Cerebellum (tissue), 4 donors: ENCODE measurements at places on chromosomes 7 and 10. TPM values are rescaled to one million over a fixed set of nuclear protein-coding genes. Genes with fewer than 3 reads are reported as not detected.

The FZD8 gene
- 5.9 TPM for total RNA-seq

The GHRHR gene
- total RNA-seq: 4.3 TPM

The LIPK gene
- not detected for total RNA-seq

The PAX4 gene
- not detected for total RNA-seq

The FRMD4A gene
- 169 TPM for total RNA-seq
